ENCODE measurements at places on chromosomes 12 and 14.
A peak's percentile ranks its signal among the peaks of the same experiment; 100 is the strongest.

DNA sequence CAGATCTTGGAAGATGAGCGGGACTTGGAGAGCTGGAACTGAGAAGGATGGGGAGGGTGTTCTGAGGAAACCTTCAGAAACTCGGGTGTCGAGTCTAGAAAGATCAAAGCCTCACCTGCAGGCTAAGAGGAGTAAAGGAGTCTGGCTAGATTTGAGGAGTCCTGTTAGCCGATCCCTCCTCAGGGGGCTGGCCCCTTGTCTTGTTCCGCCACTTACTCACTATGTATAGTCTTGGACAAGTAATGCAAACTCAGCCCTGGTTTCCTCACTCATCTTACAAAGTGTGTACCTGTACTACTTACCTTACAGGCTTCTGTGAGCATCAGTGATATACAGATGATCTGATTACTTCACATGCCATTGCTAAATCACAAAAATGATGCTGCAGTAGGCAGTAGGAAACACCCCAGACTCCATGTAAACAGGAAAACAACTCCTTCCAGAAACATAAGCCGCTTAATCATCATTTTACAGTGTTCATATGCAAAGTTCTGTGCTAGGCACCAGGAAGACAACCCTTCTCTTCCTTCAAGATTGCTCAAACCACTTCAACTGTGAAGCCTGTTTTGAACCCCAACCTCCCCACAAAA is 2.0 kb upstream of the SPTLC2 start:
- DNase-seq = no peak

GRCh38 chr12:131222329-131223139 is 268.8 kb downstream of the ADGRD1 start:
- no peak for DNase-seq

DNA sequence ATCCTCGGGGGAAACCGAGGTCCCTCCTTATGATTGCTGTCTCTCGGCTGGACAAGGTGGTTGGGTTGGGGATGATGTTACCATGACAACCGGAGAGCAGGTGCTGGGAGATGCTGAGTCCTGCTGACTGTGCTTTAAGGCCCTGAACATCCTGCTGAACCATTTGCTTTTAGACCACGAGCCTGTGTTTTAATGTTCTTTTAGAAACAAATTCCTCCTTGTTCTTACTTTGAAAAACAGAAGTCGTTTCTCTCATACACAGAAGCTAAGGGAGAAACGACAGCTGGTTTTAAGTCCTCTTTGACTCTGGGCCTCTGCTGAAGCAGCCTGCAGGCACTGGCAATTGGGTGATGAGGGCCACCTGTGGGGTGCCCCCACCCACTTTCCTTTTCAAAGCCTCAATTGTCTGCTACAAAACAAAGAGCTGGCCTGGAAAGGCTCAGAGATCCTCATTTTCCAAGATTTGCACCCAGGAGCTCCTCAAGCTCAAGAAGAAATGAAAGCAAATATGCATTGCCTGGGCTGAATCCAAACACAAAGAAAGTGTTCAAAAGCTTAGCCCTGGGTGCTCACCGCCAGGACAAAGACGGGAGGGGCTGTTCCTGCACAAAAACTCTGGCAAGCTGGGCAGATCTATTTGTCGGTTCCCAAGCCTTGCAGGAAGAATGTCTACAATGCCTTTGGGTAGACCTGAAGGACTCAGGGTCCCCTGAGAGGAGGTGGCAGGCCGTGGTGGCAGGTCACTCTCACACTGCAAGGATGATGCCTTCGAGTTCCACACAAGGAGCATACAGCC is 90.0 kb upstream of the CLMN start:
- no peak for DNase-seq

DNA sequence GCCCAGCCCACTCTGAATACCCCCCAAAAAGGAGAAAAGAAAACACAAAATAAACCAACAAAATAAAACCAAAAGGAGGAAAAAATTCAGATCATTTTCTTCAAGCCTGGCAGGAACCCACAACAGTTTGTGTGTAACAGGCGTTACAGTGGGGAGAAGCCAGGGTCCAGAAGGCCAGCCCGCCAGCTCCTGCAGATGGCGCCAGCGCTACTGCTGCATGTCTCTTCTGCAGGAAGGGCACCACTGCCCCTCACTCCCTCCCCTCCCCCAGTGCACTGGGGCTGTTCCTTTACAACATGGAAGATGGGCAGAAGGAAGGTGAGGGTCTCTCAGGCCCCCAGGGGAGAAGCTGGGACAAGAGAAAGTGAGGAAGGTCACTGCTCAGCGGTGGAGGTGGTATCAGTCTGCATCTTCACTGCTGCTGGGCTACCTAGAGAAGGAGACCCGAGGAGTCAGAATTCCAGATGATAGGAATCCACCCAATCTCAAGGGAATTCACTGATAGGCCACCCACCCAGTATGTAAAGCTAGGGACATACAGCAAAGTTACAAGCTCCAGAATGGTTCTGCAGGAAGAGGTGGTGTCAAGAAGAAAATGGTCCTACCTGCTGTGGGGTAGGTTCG is 2.3 kb upstream of the NOP2 start:
- DNase-seq = peak; percentile 37

DNA sequence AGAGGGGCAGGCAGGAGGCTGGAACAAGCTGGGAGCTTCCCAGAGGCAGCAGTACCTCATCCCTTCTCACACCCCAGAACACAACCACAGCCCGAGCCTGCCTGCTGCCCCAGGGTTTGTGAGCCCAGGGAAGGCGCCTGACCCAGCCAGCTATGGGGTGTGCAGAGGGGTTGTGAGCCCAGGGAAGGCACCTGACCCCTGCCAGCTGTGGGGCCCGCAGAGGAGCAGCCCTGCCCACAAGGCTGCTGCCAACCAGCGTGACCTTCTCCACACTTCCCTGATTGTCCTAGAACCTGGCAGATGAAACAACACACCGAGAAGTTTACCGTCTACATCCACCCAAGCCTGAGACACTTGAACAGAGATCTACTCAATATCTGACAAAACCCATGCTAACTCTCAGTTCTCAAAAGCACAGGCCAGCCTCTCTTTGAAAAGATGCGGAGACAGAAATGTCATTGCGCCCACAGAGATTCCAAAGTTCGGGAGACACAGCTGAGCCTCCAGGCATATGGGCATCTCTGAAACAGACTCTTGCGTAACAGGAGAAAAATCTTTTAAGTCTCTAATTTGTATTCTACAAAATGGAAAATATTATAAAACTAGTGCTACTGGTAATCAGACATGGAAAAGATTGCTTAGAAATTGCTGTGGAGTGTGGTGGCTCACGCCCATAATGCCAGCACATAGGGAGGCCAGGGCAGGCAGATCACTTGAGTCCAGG is 47.3 kb downstream of the SFSWAP start:
- DNase-seq = no peak

- DNase-seq = no peak
Measured at GRCh38 chr14:37147310-37147880, 25.0 kb downstream of the SLC25A21 start.

DNA sequence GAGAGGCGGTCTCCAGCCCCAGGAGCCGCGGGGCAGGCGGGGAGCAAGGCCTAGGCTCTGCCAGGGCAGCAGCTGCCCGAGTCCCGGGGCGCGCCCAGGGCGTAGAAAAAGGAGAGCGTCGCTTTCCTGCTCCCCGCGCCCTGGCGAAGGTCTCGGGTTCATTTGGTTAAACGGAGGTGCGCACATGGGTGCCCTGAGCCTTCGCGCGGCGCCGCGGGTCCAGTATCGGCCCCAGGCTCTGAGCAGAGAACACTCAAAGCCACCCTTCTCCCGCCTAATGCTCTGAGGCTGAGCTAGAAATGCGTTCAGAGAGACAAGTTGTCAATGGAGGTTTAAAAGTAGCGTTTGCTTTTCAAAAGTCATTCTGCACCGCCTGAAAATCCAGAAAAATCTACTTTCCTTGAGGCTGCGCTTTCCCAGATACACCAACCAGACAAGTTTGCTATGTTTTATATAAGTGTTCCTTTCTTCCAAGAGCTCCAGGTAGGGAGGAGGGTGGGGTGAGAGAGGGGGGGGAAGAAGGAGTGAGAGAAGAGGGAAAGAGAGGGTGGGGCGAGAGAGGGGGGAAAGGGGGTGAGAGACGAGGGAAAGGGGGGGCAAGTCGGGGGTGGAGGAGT is 1.5 kb downstream of the TMEM132C start:
- no peak for DNase-seq

DNA sequence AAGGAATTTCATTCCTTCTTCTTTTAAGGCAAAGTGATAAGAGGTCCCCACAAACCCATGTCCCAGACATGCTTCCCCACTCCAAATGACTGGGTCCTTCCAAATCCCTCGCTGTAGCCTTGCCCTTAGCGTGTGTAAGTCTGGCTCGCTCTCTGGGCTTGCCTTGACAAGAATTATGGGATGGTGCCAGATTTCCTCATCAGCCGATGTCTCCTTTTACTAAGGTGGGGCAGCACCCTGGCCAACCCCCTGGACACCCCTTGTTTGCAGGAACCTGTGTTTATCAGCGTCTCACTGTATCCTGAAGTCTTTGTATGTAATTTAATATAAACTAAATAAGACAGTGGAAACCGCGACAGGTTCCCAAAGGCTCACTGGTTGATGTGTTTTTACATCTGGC is 493.3 kb downstream of the EGLN3 start:
- DNase-seq = no peak

- DNase-seq = no peak
Measured at GRCh38 chr12:123498126-123498825, 35.2 kb downstream of the RILPL1 start.

DNA sequence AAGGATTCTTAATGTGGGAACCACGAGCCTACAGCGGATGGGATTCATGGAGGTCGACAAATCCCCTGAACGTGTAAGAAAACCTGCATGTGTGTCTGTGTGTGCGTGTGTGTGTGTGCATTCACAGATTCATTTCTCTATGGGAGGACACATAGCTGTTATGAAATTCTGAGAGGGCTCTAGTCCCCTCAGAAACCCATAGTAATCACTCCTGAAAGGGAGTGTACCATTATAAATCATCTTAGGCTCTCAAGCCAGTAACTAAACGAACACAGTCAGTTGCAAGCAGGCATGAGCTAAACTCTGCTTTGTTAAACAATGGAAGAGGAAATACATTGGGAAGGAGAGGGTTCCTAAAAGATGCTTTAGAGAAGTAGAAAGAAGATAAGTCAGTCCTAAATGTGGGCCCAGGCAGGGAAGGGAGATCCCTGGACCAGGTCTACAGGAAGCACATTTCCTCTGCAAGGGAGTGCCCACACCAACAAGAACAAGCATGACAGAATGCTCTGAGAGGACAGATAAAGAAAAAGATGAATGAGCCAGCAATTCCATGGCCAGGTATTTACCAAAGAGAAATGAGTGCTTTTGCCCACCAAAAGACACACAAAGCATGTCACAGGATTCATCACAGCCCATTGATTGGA is 91.3 kb downstream of the ITPR2 start:
- no peak for DNase-seq

DNA sequence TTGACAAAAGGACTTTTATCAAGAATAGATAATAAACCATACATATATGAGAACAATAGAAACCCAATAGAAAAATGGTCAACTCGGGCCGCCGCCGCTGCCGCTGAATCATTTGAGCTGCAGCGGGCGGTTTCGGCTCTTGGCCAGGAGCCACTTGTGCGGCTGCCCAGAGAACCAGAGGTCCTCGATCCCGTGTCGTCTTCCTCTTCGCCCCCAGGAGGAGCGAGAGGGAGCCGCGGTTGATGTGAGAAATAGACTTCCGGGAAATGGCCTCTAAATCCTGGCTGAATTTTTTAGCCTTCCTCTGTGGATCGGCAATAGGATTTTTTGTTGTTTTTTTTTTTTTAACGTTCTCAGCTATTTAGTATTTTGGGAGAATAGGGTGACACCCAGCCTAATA is 44.8 kb downstream of the CPSF6 start:
- DNase-seq = no peak

DNA sequence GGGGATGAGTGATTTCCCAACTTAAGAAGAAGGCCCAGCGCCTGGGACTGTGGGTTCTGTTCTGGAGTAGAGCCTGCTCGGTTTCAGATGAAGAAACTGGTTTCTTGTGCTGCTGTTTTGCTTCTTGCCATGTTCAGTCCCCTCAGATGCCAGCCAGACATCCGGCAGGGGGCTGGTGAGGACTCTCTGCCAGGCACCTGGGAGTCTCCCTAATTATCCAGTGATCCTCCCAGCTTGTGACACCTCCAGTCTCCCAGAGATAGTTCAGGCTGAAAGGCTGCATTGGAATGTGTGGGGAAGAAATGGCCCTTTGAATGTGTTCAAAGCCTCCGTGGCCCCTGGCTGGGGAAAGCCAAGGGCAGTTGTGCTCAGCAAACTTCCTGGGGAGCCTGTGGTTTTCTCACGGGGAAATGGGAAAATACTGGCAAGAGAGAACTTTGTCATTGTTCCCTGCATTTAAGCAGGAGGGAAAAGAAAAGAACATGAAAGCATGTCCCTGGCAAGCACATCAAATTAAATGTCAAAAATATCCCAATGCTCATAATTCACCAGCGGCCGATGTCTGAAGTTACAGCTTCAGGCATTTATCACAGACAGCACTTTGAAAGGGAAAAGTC is 8.5 kb upstream of the SERPINA12 start:
- no peak for DNase-seq

DNA sequence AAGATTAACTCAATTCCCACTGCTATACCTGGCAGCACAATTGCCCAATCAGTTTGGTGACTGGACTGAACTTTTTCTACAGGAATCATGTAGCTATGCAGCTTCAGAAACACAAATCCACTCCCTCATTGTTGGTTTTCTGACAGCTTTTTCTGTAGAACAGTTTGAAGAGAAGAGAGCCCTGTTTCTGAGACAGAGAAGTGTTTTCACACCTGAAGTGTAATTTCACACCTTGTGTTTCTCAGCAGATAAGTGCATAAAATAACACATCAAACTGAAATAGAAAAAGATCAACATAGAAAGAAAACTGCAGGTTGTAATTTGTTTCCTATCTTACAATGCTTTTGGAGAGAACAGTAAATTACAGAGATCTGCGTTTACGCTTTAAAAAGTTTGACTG is 335.6 kb downstream of the SNAPC1 start:
- no peak for DNase-seq

DNA sequence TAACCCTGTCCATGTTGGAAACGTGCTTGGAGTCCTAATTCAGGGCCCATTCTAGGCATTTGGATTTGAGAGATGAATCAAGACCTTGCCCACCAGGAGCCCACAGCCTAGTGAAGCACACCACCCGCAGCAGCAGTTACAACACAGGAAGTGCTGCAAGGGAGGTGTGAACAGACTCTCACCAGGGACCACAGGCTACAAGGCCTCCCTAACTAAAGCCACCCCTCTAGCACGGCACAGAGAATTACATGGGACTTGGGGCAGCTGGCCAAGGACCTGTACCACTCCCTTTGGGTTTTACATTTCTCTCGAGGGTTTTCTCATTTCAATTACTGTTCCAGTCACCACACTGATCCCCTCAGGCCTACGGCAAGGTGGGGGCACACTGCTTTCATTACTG is 49.5 kb upstream of the FOXN3 start:
- no peak for DNase-seq
